ENCODE measurements at places on chromosomes 13 and 19.

GRCh38 chr13:84417416-84417815, 535.1 kb upstream of the SLITRK1 start:
- DNase-seq, result no peak

DNA sequence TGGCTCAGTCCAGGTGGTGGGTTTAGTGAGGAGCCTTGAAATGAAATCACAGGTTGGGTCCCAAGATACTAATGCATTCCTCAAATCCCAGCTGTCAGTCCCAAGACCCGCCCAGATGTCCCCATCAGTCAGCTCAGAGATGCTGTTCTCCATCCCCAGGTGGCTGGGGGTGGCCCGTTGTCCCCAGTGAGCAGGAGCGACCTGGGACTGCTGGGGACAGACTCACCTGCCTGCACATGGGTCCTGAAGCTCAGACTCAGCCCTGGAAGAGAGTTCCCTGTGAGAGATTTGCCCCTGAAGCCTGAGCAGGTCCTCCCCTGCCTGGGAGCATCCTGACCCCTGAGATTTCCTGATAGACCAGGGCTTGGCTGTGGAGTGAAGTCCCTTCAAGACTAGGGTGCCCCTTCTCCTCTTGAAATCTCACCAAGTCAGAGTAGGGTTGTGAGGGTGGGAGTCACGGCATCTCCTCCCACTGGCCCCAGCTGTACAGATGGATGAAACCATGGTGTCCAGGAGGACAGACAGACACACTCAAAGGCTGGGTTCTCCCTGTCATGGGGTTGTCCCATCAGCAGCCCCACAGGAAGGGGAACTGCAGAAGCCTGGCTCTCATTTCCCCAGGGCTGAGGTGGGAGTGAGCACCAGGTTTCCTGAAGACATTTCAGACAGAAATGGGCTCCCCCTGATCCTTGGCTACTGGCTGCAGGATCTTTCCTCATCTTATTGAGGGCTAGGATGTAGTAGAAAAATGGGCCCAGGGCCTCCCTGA, 14.4 kb downstream of the LILRA5 start:
- no peak for DNase-seq

DNA sequence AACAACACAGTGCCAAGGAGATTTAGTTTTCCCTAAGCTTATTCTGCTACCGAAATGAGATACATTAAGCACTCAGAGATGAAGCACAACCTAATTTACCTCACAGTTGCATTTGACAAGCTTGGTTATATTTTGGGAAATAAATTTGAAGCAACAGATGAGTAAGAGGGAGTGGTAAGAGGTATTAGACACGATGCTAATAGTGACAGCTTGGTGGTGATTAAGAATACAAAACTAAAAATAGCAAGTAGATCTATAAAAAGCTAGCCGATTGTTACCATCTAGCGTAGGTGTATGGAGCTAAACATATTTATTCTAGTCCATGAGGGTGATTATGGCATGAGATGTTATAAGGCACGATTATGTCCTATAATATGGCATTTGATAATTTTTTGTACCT, 208.5 kb downstream of the PCCA start:
- no peak for DNase-seq

DNA sequence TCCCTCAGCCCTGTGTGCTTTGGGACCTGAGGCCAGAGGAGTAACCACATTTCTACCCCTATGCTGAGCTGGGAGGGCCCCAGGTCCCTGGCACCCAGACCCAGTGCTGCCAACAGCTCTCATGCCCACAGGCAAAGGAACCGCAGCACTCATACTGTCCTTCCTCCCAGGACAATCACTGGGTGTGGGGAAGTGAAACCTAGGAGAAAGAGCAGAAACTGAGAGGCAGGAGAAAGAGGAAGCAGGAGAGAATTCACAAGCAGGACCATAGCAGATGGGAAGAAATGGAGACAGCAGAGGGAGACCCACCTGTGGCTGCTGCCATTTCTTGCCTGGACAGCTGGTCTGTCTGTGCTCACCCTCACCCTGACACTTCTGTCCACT, 18.9 kb downstream of the CCDC97 start:
- no peak for DNase-seq

DNA sequence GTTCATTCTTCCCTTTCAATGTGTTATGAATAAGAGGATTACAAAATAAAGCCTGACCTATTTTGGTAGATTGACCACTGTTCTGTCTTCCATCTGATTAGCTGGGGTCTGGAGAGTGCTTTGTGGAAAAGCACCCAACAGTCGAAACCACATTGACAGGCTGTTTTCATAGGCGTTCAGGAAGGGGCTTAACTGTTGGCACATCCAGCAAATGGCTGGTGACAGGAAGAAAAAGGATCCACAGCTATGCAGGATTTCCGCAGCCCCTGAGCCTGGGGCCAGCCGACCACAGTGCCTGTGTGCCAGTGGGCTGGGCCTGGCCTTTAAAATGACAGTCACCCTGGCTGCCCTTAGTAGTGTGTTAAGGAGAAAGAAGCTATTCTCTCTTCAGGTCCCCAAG, 113.3 kb downstream of the SIPA1L3 start:
- no peak for DNase-seq

GRCh38 chr19:42115705-42116104, 16.5 kb downstream of the POU2F2 start:
- no peak for DNase-seq

GRCh38 chr19:19217099-19217498, 5.3 kb downstream of the NCAN start:
- no peak for DNase-seq

DNA sequence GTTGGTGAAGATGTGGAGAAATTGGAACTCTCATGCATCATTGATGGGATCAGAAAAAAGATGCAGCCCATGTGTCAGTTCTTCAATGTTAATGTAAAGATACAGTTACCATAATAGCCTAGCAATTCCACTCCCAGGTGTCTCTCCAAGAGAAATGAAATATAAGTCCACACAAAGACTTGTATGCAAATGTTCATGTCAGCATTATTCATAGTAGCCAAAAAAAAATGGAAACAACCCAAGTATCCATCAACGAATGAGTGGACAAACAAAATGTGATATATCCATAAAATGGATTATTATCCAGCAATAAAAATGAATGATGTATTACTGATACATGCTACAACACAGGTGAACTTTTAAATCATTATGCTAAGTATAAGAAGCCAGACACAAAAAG, 38.7 kb downstream of the CCDC70 start:
- no peak for DNase-seq

- no peak for DNase-seq
These were observed 8.1 kb downstream of the B3GLCT start for GRCh38 chr13:31207661-31208552.

GRCh38 chr13:45989607-45990006, 62.9 kb downstream of the ZC3H13 start:
- no peak for DNase-seq

DNA sequence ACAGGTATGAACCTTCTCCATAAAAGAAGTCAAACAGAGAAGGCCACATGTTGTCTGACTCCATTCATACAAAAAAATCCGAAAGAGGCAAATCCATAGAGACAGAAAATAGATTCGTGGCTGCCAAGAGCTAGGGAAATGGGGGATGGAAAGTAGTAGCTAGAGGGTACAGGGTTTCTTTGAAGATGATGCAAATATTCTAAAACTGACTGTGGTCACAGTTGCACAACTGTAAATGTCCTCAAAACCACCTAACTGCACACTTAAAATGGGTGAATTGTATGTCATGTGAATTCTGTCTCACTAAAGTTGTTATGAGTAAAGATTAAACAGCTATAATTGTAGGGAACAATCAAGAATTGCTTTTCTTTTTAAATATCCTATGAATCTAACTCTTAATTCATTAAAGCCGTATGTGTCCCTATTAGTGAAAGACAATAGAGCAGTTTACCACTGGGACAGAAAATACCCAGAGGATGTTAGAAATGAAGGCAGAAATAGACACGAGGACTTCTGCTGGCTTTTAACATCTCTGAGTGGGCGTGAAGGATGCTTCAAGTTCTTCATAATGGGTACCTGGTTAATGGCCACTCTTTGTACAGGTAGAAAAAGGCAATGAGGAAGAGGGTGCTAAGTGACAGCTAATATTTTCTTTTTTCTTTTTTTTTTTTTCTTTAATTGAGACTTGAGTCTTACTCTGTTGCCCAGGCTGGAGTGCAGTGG, 21.2 kb downstream of the INSR start:
- DNase-seq, result no peak

DNA sequence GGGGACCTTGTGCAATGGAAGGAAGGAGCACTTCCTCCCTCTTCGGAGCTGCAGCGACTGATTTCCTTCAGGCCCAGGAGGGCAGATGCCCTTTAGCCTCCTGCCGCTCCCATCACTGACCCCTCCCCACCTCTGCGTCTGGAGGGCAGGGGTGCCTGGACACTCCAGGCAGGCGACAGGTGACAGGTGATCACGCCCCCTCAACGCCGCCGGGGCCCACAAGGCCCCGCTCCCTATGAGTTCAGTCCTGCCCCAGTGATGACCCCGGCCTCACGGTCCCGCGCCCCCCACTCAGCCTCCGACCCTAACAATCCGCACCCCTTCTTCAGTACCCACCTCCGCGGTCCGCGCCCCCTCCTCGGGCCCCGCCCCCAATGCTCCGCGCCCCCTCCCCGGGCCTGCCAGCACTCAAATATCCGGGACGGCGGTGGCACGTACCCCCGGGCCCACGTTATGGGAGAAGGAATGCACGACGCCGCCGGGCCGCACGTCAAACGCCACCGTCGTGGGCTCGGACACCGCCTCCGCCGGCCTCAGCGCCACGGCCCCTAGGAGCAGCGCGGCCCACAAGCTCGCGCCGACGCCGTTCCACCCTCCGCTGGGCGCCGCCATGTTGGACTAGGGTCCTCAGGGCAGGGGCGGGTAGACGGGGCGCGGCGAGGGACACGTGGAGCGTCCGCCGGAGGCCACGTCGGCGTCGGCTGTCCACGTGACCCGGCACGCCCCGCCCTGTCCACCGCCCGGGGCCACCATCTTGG, at the start of gene MYDGF:
MYDGF (minus strand) TSS at position 620 of the 758 bp plus-strand sequence; CDS start at position 612, 8 bp downstream.
- peak; percentile 83 for DNase-seq

Measured in stimulated activated CD4-positive, alpha-beta T cell treated with anti-CD3 and anti-CD28 coated beads, TNF-alpha, amount 100 ng/mL, for 1 hour (primary cell).